Activated naive CD8-positive, alpha-beta T cell treated with anti-CD3 and anti-CD28 coated beads for 36 hours (primary cell): ENCODE measurements at places on chromosomes 2 and 18. TPM values are rescaled to one million over a fixed set of nuclear protein-coding genes. Genes with fewer than 3 reads are reported as not detected.

- peaks cover 7% of the 10 kb centered on the region for H3K4me1 ChIP-seq
- DNase-seq: peak; percentile 3
- peaks cover 5% of the 10 kb centered on the region for H3K27me3 ChIP-seq
These were observed 85.7 kb upstream of the FRZB start for GRCh38 chr2:182951948-182952663.

- no peak overlapping the region for H3K4me3 ChIP-seq
- no peaks in the 10 kb centered on the region for H3K36me3 ChIP-seq
- no peak overlapping the region for H3K27ac ChIP-seq
- no peaks in the 10 kb centered on the region for H3K27me3 ChIP-seq
These were observed 5.8 kb upstream of the TNP1 start for GRCh38 chr2:216865658-216866057.

Gene UGT1A10
- not detected for total RNA-seq

DNA sequence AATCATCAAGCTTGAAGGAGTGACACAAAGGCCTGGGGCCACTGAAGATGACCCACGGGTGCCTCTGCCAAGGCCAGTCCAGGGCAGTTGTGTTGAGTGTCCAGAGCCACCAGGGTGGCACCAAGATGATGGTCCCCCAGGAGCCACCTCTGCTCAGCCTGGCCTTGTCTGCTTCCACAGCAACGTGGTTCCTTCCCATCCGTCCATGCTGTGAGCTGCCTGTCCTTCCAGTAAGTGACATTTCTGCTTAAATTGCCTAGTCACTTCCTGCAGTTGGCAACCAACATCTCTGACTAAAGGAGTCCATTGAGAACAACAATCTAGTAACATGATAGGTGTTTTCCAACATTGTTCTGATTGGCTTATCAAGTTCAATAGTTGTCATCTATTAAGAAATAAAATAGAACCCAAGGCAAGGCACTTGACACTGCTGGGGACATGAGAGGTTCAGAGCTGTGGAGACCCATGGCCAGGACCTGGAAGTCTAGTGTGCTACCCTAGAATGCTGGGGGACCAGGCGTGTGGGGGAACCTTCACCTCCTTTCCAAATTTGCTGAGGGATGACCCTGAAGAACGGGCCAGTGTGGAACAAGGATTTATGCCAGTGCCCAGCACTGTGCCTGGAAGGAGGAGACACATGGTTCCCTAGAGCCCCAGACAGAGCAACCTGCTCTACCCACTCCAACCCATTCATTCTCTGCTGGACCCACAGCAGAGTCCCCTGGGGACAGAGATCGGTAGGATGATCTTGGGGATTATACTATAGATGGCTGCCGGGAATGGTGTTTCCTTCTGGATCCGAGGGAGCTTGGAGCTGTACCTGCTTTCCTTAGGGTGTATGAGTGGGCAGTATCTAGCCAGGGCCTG is 98.9 kb upstream of the EPC2 start:
- peaks cover 38% of the 10 kb centered on the region for H3K4me1 ChIP-seq
- no peak overlapping the region for H3K4me3 ChIP-seq
- H3K27ac ChIP-seq: peak overlapping the region; percentile 85
- no peak for DNase-seq
- peaks cover 4% of the 10 kb centered on the region for H3K36me3 ChIP-seq

Gene CFAP221
- not detected for total RNA-seq

Gene AKAIN1
- not detected for total RNA-seq

DNA sequence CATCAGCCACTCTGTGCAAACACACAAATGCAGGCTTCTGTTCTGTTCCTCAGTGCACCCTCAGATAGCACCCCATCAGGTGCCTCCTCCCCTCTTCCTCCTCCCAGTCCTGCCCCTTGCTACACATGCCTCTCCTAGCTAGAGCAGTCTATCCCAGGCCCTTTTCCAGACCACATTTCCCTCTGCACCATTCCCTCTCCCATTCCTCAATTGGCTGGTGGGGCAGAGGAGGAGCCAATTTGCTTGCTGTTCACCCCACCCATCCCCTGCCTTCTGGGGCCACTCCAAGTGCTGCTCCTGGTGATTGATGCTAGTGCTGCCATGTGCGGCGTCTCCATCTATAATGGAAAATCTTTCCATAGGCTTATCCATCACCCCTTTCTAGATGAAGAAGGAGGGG is 5.4 kb downstream of the CFAP65 start:
- H3K36me3 ChIP-seq: no peaks in the 10 kb centered on the region
- no peak for DNase-seq
- H3K27me3 ChIP-seq: peaks cover 65% of the 10 kb centered on the region

Gene MALL
- total RNA-seq: 0.35 TPM

GRCh38 chr2:10289352-10289751 is 13.4 kb upstream of the HPCAL1 start:
- H3K36me3 ChIP-seq: peaks cover 2% of the 10 kb centered on the region
- no peak overlapping the region for H3K4me3 ChIP-seq
- H3K27me3 ChIP-seq: no peaks in the 10 kb centered on the region
- no peaks in the 10 kb centered on the region for H3K4me1 ChIP-seq
- no peak for DNase-seq

GRCh38 chr2:172285760-172286159 is 141.6 kb upstream of the ITGA6 start:
- no peak overlapping the region for H3K4me3 ChIP-seq
- H3K27me3 ChIP-seq: no peaks in the 10 kb centered on the region
- no peaks in the 10 kb centered on the region for H3K36me3 ChIP-seq
- DNase-seq: no peak

DNA sequence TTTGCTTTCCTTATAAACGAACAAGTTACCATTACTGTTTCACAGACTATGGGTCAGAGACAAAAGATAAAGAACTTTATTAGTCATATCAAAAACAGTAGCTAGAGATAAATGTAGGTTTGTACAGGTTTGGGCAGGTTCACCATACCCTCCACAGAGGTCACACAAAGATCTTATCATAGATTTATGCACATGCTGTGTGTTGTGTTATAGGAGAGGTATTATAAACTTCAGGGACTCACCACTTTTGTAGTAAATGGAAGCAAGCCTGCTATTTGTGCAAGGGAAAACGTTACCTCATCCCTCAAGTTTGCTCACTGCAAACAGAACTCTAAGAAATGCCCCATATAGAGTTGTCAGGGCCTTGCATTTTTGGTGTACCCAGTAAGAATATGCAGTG is 584.5 kb upstream of the LRRTM1 start:
- H3K27me3 ChIP-seq: no peaks in the 10 kb centered on the region
- no peak overlapping the region for H3K27ac ChIP-seq
- H3K36me3 ChIP-seq: no peaks in the 10 kb centered on the region
- DNase-seq: no peak
- H3K4me1 ChIP-seq: no peaks in the 10 kb centered on the region
- no peak overlapping the region for H3K4me3 ChIP-seq

- no peak overlapping the region for H3K27ac ChIP-seq
- no peak for DNase-seq
- no peaks in the 10 kb centered on the region for H3K4me1 ChIP-seq
- H3K4me3 ChIP-seq: no peak overlapping the region
- H3K27me3 ChIP-seq: no peaks in the 10 kb centered on the region
These were observed 674.9 kb upstream of the FANCL start for GRCh38 chr2:58916063-58916462.

Gene CERKL
- total RNA-seq: 0.06 TPM

DNA sequence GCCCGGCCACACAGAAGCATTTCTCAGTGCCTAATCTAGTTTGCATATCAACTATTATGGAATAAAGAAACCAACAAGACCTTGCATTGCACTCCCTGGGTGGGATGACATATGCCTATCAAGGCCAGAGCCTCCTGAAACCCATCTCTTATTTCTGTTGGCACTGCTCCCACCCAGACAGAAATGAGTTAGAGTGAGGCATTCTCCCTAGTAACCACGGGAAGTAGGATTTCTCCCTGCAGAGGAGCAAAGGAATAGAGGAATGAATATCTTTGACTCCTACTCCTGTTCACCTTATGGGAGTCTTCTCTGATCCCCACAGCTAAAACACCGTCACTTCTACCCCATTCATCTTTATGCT is 24.2 kb upstream of the SCYGR1 start:
- peak overlapping the region; percentile 93 for H3K27ac ChIP-seq
- H3K27me3 ChIP-seq: no peaks in the 10 kb centered on the region
- H3K36me3 ChIP-seq: peaks cover 9% of the 10 kb centered on the region

DNA sequence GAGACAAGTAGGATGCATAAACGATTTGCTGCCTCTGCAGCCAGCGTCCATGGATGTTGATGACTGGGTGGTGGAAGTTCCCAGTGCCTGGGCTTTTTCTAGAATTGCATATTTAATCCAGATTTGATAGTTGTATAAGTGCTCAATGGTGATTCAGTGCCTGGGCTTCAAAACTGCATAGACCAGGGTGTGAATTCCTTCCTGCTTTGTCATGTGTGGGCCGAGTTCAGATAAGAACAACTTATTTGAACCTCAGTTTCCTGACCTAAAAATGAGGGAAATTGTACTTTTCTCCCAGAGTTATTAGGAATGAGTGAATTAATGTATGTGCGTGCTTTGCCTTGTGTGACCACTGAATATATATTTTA is 154.6 kb downstream of the WDSUB1 start:
- H3K4me3 ChIP-seq: no peak overlapping the region
- DNase-seq: no peak
- peaks cover 5% of the 10 kb centered on the region for H3K4me1 ChIP-seq
- no peaks in the 10 kb centered on the region for H3K27me3 ChIP-seq
- H3K27ac ChIP-seq: no peak overlapping the region

Gene SP140
- total RNA-seq: 46.8 TPM

Gene ADRA2B
- 0.30 TPM for total RNA-seq

GRCh38 chr18:78244779-78245178 is 734.8 kb upstream of the SALL3 start:
- no peaks in the 10 kb centered on the region for H3K4me1 ChIP-seq
- DNase-seq: no peak

Gene LIMS4
- 0.48 TPM for total RNA-seq

- peaks cover 7% of the 10 kb centered on the region for H3K4me1 ChIP-seq
- no peaks in the 10 kb centered on the region for H3K36me3 ChIP-seq
- peaks cover 45% of the 10 kb centered on the region for H3K27me3 ChIP-seq
- DNase-seq: no peak
These were observed 22.9 kb downstream of the CYP27A1 start for GRCh38 chr2:218804817-218805216.

DNA sequence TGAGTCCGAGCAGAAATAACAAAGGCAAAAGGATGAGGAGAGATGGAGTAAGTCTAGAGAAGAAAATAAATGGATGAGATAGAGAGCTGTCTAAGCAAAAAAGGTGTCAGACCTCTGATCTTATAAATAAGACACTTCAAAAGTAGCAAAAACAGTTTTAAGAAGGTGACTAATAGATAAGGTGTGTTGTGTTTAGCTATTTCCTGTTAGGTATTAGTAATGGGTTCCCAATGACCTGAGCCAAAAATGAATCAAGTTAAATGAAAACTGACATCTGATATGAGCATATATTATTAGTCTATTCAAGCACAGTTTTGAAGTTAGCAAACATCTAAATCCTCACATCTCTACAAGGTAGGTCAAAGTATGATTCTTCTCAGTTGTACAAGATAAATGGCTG is 10.6 kb downstream of the SUPT7L start:
- peak overlapping the region; percentile 22 for H3K27ac ChIP-seq
- peaks cover 10% of the 10 kb centered on the region for H3K4me1 ChIP-seq

Gene POTEC
- total RNA-seq: not detected

GRCh38 chr2:26905341-26906198 is 57.6 kb downstream of the DPYSL5 start:
- DNase-seq: no peak
- H3K27ac ChIP-seq: no peak overlapping the region
- peaks cover 8% of the 10 kb centered on the region for H3K27me3 ChIP-seq

DNA sequence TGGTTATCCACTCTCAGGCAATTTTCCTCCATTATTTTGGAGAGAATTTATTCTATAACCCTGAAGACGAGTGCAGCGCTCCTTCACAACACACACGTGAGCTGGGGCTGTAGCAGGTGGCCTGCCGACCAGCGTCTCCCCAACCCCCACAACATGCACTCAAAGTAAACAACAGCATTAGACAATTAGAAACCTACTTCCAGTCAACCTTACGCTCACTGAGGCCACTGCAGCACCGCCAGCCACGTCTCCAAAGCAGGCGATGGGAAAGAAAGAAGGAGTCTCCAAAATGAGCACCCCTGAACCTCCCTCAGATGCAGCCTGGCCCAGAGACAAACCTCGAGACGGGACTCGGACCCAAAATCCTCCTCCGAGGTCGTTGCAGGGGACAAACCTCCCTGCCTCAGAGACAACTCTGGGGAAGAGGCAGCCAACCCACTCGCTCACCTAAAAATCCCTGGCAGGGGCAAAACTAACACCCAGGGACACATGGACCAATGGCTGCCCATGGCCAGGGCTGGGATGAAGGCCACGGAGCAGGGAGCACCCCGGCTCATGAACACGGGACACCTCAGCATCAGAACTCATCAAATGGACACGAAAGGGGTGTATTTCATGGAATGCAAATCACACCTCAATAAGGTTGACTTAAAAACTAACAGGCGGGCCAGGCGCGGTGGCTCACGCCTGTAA is 2.6 kb downstream of the SLC66A2 start:
- H3K27ac ChIP-seq: no peak overlapping the region
- DNase-seq: no peak
- no peak overlapping the region for H3K4me3 ChIP-seq
- H3K4me1 ChIP-seq: peaks cover 40% of the 10 kb centered on the region
- H3K36me3 ChIP-seq: peaks cover 11% of the 10 kb centered on the region
- no peaks in the 10 kb centered on the region for H3K27me3 ChIP-seq

Gene ALLC
- not detected for total RNA-seq

Gene TP53I3
- total RNA-seq: 1.8 TPM
